ENCODE measurements at places on chromosomes 16 and 17.
A peak's percentile ranks its signal among the peaks of the same experiment; 100 is the strongest.

- no peak for DNase-seq
Measured at GRCh38 chr16:77986011-77986740, 36.2 kb upstream of the CLEC3A start.

DNA sequence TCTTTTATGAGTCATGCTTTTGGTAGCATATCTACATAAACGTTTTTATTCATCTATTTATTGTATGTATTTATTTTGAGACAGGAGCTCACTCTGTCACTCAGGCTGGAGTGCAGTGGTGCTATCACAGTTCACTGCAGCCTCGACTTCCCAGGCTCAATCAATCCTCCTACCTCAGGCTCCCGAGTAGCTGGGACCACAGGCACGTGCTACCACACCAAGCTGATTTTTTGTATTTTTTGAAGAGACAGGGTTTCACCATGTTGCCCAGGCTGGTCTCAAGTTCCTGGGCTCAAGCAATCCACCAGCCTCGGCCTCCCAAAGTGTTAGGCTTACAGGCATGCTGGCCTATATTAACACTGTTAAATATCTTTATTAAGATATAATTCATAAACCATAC, 20.4 kb upstream of the IL4R start:
- no peak for DNase-seq

GRCh38 chr17:40550608-40551007, 14.7 kb downstream of the CCR7 start:
- peak; percentile 67 for DNase-seq

DNA sequence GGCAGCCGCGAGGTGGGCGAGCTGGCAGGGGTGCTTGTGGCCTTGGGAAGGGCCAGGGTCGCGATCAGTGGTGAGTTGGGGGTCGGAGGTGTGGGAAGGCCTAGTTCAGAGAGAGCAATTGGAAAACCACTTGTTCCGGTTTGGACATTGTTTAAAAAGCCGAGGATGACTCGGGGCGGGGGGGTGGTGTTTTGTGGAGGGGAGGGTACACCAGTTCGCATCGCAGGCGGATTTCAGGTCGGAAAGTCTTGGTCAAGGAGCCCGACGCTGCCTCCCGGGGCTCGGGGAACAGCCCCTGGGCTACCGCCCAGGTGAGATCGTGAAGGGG, 66.4 kb downstream of the KPNA2 start:
- DNase-seq, result no peak

DNA sequence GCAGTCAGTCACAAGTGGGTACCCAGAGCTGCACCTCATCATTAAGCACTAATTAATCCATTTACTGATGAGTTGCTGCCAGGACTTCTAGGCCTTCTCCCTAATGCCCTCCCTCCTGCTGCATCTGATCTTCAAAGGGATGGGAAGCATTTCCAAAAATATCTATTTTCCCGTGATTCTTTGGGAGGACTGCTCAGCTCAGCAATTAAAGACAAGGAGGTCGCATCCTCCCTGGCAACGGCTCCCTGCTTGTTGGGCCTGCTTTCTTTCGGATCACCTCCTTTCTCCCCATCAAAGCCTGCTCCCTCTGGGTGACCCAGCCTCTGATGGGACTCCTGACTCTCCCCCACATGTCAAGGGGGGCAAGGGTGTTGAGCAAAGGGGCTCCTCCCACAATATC, 26.0 kb upstream of the SPPL2C start:
- no peak for DNase-seq
